ENCODE measurements at places on chromosomes 11 and 22.

- no peak for DNase-seq
These were observed 183.9 kb downstream of the DBX1 start for GRCh38 chr11:19976281-19976941.

DNA sequence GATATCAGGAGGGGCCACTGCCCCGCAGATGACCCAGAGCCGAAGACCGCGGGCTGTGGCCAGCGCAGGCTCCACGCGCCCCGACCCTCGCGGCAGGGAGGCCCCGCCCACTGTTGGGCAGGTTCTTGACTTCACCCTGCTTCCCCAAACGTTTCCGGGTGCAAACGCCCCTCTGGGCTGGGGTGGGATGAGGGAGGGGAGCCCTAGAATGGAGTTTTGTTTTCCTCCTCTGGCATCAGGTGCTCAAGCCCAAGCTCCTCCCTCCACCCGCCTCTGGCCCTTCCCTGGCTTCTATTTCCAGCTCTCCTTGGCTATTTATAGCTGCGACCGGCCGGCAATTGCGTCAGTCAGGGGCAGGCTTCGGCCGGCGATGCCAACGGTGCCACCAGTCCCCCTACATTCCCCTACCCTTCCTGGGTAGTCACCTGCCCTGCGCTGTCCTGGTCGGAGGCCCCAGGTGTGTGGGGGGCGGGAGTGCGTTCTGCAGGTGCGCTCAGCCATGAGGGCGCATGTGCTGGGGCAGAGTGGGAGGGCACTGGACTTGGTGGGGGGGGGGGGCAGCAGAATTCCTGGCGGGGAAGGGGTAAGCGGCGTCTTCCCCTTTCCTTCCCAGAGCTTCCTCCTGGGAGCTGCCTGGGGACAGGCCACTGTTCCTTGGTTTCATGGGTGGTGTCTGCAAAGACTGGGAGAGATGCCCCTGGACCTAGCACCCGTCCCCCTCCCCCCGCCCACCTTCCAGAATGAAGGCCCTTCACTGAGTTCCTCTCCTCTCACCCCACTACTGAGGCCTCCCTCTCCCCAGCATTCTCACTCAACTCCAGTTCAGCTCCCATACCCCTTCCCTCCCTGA is 23.6 kb downstream of the DUSP8 start:
- DNase-seq: no peak

DNA sequence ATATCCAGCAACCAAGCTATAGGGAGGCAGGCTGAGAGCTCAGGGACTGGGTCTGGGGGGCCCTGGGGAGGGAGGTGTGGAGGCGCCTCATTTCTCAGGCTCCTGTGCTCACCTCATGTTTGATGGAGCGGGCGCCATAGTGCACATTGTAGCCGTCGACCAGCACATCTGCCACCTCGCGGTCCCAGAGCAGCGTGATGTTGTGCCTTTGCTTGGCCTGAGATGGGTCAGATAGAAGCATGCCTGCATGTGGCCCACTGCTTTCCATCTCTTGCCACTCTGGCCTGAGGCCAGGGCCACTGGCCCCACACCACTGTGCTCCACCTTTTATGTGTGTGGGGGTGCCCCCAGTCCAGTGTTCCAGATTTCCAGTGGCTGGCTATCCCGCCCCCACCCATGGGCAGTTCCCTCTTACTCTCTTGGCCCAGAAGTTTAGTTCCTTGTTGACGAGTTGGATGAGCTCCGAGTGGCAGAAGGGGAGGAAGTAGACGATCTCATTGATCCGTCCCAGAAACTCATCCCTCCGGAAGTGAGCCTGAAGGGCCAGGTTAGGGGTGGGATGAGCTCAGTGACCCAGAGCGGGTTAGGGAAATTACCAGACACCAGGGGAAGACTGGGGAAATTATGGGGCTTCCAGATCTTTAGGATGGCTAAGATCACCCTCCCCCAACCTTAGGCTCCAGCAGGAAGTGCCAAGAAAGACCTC is 50.1 kb upstream of the PHOX2A start:
- peak; percentile 73 for DNase-seq

GRCh38 chr11:24497831-24498230 is 978 bp downstream of the LUZP2 start:
- DNase-seq: no peak

DNA sequence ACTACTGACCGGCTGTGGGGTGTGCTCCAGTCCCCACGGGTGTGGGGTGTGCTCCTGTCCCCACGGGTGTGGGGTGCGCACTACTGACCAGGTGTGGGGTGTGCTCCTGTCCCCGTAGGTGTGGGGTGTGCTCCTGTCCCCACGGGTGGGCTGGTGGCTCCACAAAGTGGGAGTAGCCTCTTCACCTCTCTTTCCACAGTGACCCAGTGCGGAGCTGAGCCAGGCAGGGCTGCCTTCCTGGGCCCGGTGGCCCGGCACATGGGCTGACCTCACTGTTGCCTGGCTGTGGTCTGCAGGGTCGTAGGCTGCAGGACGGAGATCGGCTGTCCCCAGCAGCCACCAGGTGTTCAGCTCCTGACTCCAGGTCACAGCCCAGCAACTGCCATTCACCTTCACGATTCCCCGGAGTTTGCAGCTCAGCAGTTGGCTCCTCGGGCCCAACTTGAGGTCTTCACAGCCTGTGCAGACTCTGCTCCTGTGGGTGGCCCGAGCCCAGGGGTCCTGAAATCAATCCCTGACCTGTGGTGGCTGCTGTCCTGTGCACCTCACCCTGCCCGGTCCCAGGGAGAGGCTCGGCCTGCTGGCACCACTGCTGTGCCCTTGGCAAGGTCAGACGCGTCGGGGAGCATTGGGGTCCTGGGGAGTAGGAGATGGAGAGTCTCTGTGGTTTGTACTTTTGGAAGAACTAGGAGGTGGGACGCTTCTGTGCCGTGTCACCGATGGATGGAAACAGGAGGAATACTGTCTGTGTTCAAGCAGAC is 414.3 kb downstream of the TBC1D22A start:
- peak; percentile 84 for DNase-seq

- no peak for DNase-seq
These were observed 3.2 kb upstream of the PRR5 start for GRCh38 chr22:44698531-44699421.

Data from mesenteric fat pad (tissue), 1 donor.